ENCODE measurements at places on chromosomes 1 and 21. TPM values are rescaled to one million over a fixed set of nuclear protein-coding genes. Genes with fewer than 3 reads are reported as not detected.

- no peak for DNase-seq
These were observed 453 bp upstream of the TTLL10 start for GRCh38 chr1:1173061-1173792.

DNA sequence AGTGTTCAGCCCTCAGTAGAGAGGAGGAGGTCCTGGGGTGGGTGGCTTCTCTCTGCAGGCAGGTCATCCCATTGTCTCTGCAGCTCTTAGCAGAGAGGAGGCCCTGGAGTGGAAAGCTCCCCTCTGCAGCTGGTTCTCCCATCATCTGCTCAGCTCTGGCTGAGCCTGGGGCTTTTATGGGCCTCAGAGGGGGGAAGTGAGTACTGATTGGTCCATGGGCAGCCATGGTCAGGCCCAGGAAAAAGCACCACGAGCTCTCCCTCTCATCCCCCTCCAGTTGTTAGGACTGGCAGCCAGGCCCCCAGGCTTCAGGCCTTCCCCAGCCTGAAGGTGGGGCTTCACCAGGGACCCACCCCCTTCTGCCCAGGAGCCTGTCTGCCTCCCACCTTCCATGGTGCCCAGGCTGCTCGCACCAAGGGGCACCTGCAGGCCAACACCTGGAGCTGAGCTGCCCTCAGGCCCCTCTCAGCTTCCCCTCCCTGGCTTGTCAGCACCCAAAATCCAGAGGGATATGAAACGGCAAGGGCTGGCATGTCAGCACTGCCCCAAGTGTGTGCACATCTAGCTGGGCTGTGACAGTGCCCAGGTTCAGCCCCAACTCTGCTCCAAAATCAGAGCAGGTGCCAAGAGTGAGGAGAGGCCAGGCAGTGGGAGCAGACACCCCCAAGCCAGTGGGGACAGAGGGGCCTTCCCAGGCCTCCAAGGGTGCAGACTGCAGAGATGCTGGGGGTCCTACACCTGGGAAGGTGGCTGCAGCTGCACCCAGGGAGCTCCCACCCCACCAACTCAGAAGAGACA lies 449.0 kb downstream of the MATN1 start:
- DNase-seq: no peak

GRCh38 chr1:26281091-26281958 lies 1.4 kb downstream of the SH3BGRL3 start:
- no peak for DNase-seq

GRCh38 chr1:159889202-159889601 lies 10.8 kb downstream of the CFAP45 start:
- no peak for DNase-seq

GRCh38 chr1:160428655-160429054 lies 28.3 kb downstream of the VANGL2 start:
- no peak for DNase-seq

The CFAP107 gene
- polyA plus RNA-seq: 0.99 TPM

The OR2L13 gene
- polyA plus RNA-seq: not detected
